CD14-positive monocyte (primary cell): ENCODE measurements at places on chromosomes 4 and X. TPM values are rescaled to one million over a fixed set of nuclear protein-coding genes. Genes with fewer than 3 reads are reported as not detected.

Gene EPHA5
- polyA plus RNA-seq: not detected in 2 replicates

Gene CLDN2
- not detected in 2 replicates for polyA plus RNA-seq

Gene ADAM29
- not detected in 2 replicates for polyA plus RNA-seq

Gene ESX1
- polyA plus RNA-seq: not detected

Gene GBA3
- not detected for polyA plus RNA-seq

Gene NUP62CL
- polyA plus RNA-seq: not detected

Gene PTPN13
- 0.35 and 0.36 TPM in 2 replicates for polyA plus RNA-seq

Gene GRIA3
- not detected for polyA plus RNA-seq

- no peak for DNase-seq
- no peaks in the 10 kb centered on the region for H3K4me1 ChIP-seq
- H3K27me3 ChIP-seq: no peaks in the 10 kb centered on the region
- no peak overlapping the region for H3K27ac ChIP-seq
Observed at GRCh38 chrX:95764972-95765451, 919.6 kb upstream of the DIAPH2 start.

GRCh38 chr4:107125496-107125895 is 89.4 kb upstream of the DKK2 start:
- H3K36me3 ChIP-seq: no peaks in the 10 kb centered on the region
- no peak for DNase-seq
- H3K27me3 ChIP-seq: no peaks in the 10 kb centered on the region
- H3K27ac ChIP-seq: no peak overlapping the region
- no peaks in the 10 kb centered on the region for H3K4me1 ChIP-seq

DNA sequence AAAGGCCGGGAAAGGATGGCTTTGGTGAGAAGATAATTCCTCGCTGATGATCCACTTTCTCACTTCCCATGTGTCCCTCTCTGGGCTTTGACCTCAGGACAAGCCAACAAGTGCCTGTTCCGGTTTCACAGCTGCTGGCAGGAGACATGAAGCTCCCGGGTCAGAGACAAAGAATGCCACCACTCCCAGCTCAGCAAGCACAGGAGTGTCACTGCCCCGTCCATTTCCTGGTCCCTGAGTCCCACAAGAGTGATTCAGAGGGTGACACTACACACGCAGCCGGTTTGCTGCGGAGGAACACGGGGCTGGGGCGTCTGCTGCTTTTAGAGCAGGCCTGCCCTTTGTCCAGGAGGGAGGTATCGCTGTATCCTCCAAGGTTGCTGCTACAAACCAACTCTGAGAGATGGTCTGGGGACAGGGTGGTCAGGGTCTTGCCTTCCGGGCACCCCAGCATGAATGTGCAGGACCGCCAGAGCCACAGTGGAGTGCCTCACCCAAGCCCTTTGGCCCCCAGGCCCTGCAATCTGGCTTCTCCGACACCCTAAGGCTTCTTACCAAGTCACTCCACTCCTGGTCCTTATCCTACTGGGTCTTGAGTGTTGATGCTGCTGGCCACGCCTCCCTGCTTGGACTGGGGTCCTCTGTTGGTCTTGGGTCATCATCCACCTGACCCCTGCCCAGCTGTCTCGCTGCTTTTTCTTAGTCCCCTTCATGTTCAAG is 49.5 kb downstream of the CPZ start:
- H3K36me3 ChIP-seq: no peaks in the 10 kb centered on the region
- no peak overlapping the region for H3K27ac ChIP-seq
- H3K4me1 ChIP-seq: no peaks in the 10 kb centered on the region
- H3K27me3 ChIP-seq: no peaks in the 10 kb centered on the region

- H3K27me3 ChIP-seq: no peaks in the 10 kb centered on the region
- H3K4me1 ChIP-seq: no peaks in the 10 kb centered on the region
- H3K4me3 ChIP-seq: no peak overlapping the region
- DNase-seq: no peak
- H3K27ac ChIP-seq: no peak overlapping the region
- H3K36me3 ChIP-seq: no peaks in the 10 kb centered on the region
Observed at GRCh38 chr4:138222046-138222445, 20.1 kb downstream of the SLC7A11 start.

- no peak overlapping the region for H3K4me3 ChIP-seq
- DNase-seq: no peak
- no peak overlapping the region for H3K27ac ChIP-seq
- H3K4me1 ChIP-seq: no peaks in the 10 kb centered on the region
- peaks cover 66% of the 10 kb centered on the region for H3K36me3 ChIP-seq
Observed at GRCh38 chrX:119648421-119648775, 42.2 kb upstream of the NKRF start.

GRCh38 chr4:162523171-162523570 is 359.4 kb upstream of the FSTL5 start:
- no peak for DNase-seq
- H3K27me3 ChIP-seq: no peaks in the 10 kb centered on the region
- H3K36me3 ChIP-seq: no peaks in the 10 kb centered on the region
- no peak overlapping the region for H3K4me3 ChIP-seq
- no peaks in the 10 kb centered on the region for H3K4me1 ChIP-seq

GRCh38 chr4:177446586-177446985 is 4.3 kb upstream of the AGA start:
- H3K36me3 ChIP-seq: no peaks in the 10 kb centered on the region
- no peak overlapping the region for H3K4me3 ChIP-seq
- no peak for DNase-seq
- H3K27me3 ChIP-seq: no peaks in the 10 kb centered on the region
- H3K4me1 ChIP-seq: peaks cover 15% of the 10 kb centered on the region
- no peak overlapping the region for H3K27ac ChIP-seq

DNA sequence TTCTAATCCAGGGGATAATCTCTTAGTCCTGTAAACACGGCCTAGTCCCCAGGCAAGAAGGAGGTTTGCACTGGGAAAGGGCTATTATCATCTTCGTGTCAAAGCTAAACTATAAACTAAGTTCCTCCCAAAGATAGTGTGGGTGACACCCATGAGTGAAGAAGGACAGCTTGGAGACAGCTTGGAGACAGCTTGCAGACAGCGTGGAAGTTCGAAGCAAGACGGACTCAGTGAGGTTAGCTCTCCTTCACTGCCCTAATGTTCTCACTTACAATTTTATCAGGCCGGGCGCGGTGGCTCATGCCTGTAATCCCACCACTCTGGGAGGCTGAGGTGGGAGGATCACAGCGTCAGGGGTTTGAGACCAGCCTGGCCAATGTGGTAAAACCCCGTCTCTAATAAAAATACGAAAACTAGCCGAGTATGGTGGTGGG is 19.2 kb upstream of the PLCXD1 start:
- DNase-seq: peak; percentile 0
- no peak overlapping the region for H3K27ac ChIP-seq
- no peaks in the 10 kb centered on the region for H3K4me1 ChIP-seq
- H3K4me3 ChIP-seq: no peak overlapping the region

- H3K4me3 ChIP-seq: no peak overlapping the region
- H3K27me3 ChIP-seq: no peaks in the 10 kb centered on the region
- no peaks in the 10 kb centered on the region for H3K4me1 ChIP-seq
- H3K27ac ChIP-seq: no peak overlapping the region
- H3K36me3 ChIP-seq: no peaks in the 10 kb centered on the region
Observed at GRCh38 chr4:104901961-104902605, 244.6 kb upstream of the TET2 start.

DNA sequence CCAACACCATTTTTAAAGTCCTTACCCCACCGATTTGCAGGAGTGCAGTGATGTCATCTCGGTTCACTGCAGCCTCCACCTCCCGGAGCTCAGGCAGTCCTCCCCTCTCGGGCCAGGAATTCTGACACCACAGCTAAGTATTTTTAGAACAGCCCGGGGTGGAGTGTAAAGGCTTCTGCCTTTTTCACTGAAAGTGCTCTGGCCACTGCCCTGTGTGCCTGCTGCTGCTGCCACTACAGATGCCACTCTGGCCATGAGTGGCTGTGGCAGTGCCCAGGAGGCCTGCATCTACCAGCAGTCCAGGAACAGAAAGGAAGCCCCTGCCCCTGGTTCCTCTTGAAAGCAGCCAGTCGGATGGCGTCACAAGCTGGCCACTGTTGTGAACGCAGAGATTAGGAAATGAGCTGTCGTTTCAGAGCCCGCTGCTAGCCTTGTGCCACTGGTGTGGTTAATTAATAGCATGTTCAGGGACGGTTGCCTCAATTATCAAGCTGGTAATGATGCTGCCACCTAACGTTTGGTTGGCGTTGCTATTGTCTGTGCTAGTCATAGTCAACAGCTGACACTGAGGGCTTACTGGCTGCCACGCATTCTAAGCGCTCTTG is 23.6 kb upstream of the TBC1D14 start:
- H3K4me1 ChIP-seq: peaks cover 54% of the 10 kb centered on the region
- peaks cover 35% of the 10 kb centered on the region for H3K36me3 ChIP-seq
- DNase-seq: peak; percentile 98
- H3K27me3 ChIP-seq: no peaks in the 10 kb centered on the region
- H3K4me3 ChIP-seq: no peak overlapping the region

DNA sequence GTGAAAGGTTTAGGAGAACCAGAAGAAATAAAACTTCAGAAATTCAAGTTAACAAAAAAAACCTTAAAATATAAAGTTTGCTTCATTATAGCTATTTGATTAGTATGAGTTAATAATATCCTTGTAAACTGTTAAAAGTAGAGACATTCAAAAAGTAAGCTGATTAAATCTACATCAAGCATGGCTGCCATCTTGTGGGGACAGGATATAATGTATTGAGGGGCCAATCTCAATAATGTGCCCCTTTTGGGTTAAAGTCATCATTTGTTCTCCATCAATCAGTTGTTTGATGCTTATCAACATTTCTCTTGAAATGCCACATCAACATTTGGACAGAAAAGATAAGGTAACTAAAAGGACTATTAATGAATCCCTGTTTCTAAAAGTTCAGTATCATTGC is 4.6 kb upstream of the GRID2 start:
- no peaks in the 10 kb centered on the region for H3K36me3 ChIP-seq
- H3K27me3 ChIP-seq: peaks cover 28% of the 10 kb centered on the region
- no peak overlapping the region for H3K27ac ChIP-seq

DNA sequence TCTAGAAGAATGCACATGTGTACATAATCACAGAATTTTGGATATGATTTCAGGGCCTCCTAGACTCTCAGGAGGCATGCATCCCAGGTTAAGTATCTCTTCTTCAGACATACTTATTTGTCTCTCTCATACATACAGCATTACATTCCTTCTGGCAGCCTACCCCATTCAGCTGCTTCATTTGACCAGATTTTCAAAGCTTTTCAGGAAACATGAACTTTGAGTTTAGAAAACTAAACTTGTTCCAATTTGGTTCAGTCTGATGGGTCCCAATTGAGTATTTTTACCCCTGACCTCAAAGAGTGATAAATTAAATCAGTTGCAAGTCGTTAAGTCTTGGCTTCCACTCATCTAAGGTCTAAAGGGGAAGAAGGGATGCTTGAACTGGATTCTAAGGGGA is 330.9 kb downstream of the ARHGAP24 start:
- no peak overlapping the region for H3K4me3 ChIP-seq
- H3K27ac ChIP-seq: no peak overlapping the region
- H3K4me1 ChIP-seq: no peaks in the 10 kb centered on the region
- DNase-seq: no peak

GRCh38 chr4:182245541-182246215 is 2.5 kb downstream of the TENM3 start:
- H3K4me3 ChIP-seq: no peak overlapping the region
- no peaks in the 10 kb centered on the region for H3K27me3 ChIP-seq
- no peak for DNase-seq
- H3K27ac ChIP-seq: no peak overlapping the region
- H3K4me1 ChIP-seq: no peaks in the 10 kb centered on the region
- no peaks in the 10 kb centered on the region for H3K36me3 ChIP-seq

DNA sequence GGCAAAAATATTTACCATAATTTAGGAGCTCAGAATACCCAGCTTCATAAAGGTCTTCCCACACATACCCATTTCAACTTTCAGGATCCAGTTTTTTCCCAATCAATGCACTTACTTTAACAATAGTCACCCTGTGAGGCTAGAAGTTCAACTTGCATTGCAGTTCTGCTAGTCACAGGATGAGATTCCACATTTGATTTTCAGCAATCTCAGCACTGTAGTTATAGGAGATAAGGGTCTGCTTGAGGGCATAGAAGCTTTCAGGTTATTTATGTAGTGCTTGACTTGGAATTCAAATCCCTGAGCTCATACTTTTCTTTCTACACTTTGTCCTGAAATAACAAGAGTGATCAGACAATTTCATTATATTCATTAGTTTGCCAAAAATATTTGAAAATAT is 78.3 kb upstream of the IL2 start:
- no peak overlapping the region for H3K27ac ChIP-seq
- H3K36me3 ChIP-seq: no peaks in the 10 kb centered on the region
- H3K27me3 ChIP-seq: no peaks in the 10 kb centered on the region

GRCh38 chr4:63580796-63581475 is 828.3 kb downstream of the TECRL start:
- H3K27me3 ChIP-seq: no peaks in the 10 kb centered on the region
- no peak overlapping the region for H3K4me3 ChIP-seq
- no peak for DNase-seq
- no peaks in the 10 kb centered on the region for H3K36me3 ChIP-seq
- no peaks in the 10 kb centered on the region for H3K4me1 ChIP-seq

DNA sequence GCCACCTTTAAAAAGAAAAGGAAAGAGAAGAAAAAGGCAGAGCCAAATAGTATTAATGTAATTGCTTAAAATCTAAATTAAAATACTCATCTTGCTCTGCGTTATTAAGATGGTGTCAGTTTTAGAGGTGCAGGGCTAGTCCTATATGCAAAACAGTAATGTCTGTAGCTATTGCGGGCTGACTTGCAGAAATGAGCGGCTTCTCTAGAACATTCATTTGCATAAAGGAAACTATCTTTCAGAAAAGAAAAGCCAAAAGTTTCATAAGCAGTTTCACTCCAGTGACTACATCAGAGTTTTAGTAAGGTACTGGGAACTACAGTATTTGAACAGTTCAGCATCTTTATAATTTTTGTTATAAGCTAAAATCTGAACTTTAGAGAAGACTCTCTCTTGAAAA is 6.0 kb downstream of the SMAD1 start:
- peaks cover 23% of the 10 kb centered on the region for H3K4me1 ChIP-seq
- DNase-seq: peak; percentile 23
- no peaks in the 10 kb centered on the region for H3K36me3 ChIP-seq
- H3K27ac ChIP-seq: no peak overlapping the region

- no peaks in the 10 kb centered on the region for H3K4me1 ChIP-seq
- no peaks in the 10 kb centered on the region for H3K36me3 ChIP-seq
- no peaks in the 10 kb centered on the region for H3K27me3 ChIP-seq
- no peak overlapping the region for H3K4me3 ChIP-seq
Observed at GRCh38 chrX:51876441-51876840, 17.0 kb upstream of the MAGED1 start.

- H3K27ac ChIP-seq: no peak overlapping the region
- H3K4me3 ChIP-seq: no peak overlapping the region
- no peak for DNase-seq
- no peaks in the 10 kb centered on the region for H3K4me1 ChIP-seq
Observed at GRCh38 chrX:46180258-46180687, 364.9 kb downstream of the ZNF674 start.

DNA sequence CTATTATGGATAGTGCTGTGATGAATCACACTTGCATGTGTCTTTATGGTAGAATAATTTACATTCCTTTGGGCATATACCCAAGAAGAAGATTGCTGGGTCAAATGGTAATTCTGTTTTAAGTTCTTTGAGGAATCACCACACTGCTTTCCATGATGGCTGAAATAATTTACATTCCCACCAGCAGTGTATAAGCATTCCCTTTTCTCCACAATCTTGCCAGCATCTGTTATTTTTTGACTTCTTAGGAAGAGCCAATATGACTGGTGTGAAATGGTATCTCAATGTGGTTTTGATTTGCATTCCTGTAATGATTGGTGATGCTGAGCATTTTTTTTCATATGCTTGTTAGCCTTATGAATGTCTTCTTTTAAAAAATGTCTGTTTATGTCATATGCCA is 1120.2 kb downstream of the ARAP2 start:
- H3K36me3 ChIP-seq: no peaks in the 10 kb centered on the region
- H3K27ac ChIP-seq: no peak overlapping the region
- H3K27me3 ChIP-seq: no peaks in the 10 kb centered on the region
- H3K4me1 ChIP-seq: no peaks in the 10 kb centered on the region
- no peak for DNase-seq

GRCh38 chr4:152640058-152640921 is 39.5 kb downstream of the TMEM154 start:
- H3K4me3 ChIP-seq: peak overlapping the region; percentile 9
- H3K27ac ChIP-seq: peak overlapping the region; percentile 41
- H3K36me3 ChIP-seq: peaks cover 14% of the 10 kb centered on the region
- H3K27me3 ChIP-seq: no peaks in the 10 kb centered on the region
- DNase-seq: no peak
